Activated CD4-positive, alpha-beta T cell treated with anti-CD3 and anti-CD28 coated beads, Interleukin-2, amount 50 U/mL, for 48 hours (primary cell): ENCODE measurements at places on chromosomes 6 and 20.

GRCh38 chr20:45874576-45874975, 6.5 kb upstream of the ZSWIM1 start:
- no peak for DNase-seq

GRCh38 chr6:41215777-41216176, 12.4 kb upstream of the TREML4 start:
- DNase-seq = no peak

DNA sequence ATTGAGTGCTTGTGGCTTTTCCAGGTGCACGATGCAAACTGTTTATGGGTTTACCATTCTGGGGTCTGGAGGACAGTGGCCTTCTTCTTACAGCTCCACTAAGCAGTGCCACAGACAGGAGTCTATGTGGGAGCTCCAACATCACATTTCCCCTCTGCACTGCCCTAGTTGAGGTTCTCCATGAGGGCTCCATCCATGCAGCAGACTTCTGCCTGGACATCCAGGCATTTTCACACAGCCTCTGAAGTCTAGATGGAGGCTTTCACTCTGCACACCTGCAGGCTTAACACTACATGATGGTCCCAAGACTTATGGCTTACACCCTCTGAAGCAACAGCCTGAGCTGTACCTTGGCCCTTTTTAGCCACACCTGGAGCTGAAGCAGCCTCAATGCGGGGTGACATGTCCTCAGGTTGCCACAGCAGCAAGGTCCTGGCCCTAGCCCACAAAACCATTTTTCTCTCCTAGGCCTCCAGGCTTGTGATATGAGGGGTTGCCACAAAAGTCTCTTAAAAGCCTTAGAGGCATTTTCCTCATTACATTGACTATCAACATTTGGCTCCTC, 552.2 kb downstream of the TFAP2A start:
- no peak for DNase-seq

GRCh38 chr20:17614812-17615644, 45.2 kb downstream of the DSTN start:
- no peak for DNase-seq

- no peak for DNase-seq
Observed at GRCh38 chr6:144019929-144020328, 11.9 kb upstream of the PLAGL1 start.

- DNase-seq = no peak
Observed at GRCh38 chr6:42510795-42511194, 53.0 kb upstream of the UBR2 start.

DNA sequence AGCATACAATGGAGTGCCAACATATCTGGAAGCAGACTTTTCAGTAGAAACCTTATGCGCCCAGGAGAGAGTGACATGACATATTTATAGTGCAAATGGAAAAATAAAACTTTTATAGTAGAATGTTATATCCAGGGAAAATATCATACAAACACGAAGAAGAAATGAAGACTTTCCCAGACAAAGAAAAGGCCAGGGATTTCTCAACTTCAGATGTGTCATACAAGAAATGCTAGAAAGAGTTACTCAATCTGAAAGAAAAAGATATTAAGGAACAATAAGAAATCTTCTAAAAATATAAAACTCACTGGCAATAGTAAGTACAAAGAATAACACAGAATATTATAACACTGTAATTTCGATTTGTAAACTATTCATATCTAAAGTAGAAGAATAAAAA, 1269.3 kb downstream of the GRIK2 start:
- DNase-seq = no peak

GRCh38 chr20:56166781-56167465, 81.6 kb upstream of the MC3R start:
- DNase-seq = no peak

GRCh38 chr6:16783509-16783908, 22.2 kb upstream of the ATXN1 start:
- DNase-seq = no peak

- DNase-seq = no peak
Observed at GRCh38 chr20:46920114-46920513, 25.5 kb downstream of the EYA2 start.

DNA sequence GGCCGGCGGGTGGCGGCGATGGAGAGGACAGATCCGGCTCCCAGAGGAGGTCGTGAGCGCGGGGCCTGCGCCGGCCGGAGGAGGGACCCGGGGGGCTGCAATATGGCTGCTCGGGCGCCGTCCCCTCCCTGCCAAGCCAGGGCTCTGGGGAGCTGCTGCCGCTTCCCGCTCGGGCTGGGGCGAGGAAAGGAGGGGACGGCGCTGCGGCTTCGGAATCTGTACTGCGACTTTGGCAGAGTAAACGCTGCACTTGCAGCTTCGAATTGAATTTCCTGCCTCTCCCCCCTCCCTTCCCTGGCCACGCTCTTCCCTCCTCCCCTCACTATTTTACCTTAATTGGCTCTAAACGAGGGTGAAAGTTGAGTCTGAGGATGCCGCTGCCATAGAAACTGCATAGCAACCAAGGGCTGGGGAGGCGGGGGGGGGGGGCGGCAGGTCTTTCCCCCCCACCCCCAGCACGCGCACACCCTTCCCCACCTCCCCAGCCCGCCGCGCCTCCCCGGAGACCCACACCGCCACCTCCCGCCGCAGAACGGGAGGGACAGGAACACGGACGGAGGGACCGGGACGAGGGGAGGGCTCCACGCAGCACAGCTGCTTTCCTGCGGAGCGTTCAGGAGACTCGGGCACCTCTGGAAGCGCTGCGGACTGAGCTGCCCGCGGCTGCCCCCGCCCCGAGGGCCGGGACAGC, 93.9 kb downstream of the RNASET2 start:
- peak; percentile 38 for DNase-seq

DNA sequence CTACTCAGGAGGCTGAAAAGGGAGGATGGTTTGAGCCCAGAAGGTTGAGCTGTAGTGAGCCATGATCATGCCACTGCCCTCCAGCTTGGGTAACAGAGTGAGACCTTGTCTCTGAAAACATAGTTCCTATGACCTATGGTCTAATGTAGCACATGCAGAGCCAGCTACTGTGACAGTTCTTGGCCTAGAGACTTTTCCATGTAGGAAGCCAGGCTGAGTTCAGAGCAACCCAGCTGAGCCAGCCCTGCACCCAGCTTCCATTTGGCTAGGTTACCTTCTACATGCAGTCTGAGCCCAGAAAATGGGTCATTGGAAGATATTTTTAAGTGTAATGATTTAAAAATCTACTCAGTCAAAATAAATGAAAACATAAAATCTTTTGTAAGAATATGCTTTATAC, 92.8 kb downstream of the FNDC1 start:
- no peak for DNase-seq

DNA sequence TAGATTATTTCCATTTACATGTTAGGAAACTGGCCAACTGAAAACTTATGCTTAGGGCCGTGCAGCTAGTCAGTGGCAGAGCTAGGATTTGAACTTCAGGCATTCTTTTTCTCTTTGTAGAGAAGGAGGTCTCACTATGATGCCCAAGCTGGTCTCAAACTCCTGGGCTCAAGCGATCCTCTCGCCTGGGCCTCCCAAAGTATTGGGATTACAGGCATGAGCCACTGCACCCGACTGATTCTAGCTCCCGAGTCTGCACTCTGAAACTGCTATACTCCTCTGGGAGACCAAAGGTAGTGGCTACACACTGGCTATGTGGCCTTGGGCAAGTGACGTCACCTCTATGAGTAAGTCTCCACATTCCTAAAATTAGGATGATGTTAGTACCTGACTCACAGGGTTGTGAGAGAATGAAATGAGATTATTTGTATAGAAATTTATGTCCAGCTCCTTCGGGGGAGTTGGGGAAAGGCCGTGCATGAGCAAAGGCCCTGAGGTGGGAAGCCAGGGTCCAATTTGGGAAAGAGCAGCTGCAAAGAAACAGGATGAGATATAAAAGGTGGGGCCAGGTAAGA, 6.4 kb downstream of the PLTP start:
- DNase-seq = no peak

GRCh38 chr6:112743323-112743722, 396.2 kb downstream of the RFPL4B start:
- DNase-seq = no peak

DNA sequence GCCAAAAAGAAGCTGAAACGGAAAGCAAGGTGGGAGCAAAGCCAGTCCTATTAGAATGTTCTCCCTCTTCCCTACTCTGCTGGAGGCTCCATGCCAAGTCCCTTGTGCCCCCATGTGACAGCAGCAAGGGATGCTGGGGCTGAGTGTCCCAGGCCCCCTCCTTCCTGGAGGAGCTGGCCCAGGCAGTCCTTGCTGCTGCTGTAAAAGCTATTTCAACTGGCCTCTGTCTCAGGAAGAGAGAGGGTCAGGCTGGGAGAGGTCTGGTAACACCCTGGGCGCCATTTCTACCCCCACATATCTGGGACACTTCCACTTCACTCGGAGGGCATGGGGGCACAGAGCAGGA, 25.0 kb downstream of the TTBK1 start:
- DNase-seq = no peak

GRCh38 chr6:137775720-137776119, 91.3 kb upstream of the TNFAIP3 start:
- no peak for DNase-seq

DNA sequence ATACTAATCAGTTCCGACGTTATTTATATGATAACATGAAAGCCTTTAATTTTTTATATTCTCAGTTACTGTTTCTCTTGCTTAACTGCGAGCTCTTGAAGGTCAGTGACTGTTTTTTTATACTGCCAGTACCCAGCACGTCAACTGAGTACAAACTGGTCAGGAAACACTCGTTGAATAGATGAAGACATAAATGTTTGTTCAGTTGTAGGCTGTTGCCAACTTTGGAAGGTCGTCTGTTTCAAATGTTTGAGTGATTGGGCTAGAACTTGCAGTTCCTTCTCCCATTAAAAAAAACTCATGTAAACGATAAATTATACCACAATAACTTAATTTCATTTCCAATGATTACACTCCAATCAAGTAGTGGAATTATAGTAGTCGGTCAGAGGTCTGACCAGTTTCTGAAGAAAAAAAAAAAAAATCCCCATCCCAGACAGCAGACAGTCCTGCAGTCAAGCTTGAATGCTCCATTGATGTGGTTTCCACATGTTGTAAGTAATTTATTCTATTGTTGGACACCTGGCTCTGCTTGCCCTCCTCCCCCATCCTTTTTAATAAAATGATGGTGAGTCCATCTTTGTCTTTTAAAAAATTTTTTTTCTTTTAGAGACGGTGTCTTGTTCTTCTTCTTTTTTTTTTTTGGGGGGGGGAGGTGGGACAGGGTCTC, 81.1 kb downstream of the SASH1 start:
- no peak for DNase-seq

DNA sequence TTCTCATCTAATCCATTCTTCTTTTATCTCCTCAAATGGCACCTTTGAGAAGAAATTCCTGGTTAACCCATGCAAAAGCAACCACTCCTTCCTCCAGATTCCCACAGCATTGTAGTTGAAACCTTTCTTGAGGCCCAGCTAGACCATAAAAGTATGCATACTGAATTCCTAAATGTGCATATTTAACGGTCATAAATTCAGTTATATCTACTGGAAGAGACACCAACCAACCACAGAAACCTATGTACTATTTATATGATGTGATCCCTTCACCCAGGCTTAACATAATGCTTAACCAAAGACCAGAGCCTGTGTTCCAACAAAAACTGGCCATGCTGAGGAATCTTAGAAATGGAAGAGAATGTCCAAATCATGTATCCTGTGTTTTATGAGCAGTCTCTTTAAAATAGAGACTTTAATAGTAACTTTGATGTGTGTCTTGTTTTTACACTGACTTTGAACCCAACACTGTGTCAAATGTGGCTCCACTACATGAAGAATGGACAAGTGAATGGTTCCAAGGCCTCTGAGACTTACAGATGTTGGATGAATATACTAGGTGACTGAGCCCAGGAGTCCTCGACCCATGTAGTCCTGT, 11.4 kb upstream of the TAF8 start:
- DNase-seq = no peak
